Stimulated activated CD4-positive, alpha-beta T cell treated with anti-CD3 and anti-CD28 coated beads, TNF-alpha, amount 100 ng/mL, for 1 hour (primary cell): ENCODE measurements at places on chromosomes 11 and 22.

- no peak for DNase-seq
These were observed 332.8 kb upstream of the PLET1 start for GRCh38 chr11:112593440-112593839.

GRCh38 chr22:49099496-49100124, 728.1 kb downstream of the BRD1 start:
- no peak for DNase-seq

DNA sequence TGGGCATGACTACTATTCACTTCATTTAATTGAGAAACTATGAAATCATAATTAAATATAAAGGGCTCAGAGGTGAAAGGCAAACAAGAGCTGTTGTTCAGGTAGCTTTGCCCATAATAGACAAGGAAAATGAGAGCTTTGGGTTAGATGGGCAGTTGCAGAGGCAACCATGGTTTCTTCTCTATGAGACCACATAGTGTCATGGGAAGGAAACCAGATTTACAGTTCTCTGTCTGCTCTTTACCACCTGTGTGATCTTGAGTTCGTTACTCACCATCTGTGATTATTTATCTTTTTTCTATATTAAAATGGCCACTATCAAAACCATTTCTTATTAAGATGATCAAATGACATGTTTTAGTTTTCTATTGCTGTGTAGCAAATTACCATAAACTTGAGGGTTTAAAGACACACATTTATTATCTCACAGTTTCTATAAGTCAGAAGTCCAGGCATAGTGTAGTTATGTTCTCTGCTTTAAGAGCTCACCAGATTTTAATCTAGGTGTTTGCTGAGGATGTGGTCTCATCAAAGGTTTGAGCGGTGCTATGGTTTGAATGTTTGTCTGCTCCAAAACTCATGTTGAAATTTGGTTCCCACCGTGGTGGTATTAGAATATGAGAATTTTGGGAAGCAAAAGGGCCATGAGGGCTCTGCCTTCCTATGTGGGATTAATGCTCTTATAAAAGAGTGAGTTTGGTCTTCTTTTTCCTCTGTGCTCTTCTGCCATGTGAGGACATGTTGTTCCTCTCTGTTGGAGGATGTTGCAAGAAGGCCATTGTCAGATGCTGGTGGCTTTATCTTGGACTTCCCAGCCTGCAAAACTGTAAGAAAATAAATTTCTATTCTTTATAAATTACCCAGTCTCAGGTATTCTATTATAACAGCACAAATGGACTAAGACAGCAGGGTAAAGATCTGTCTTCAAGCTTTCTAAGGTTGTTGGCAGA, 38.2 kb downstream of the OR2AG2 start:
- no peak for DNase-seq

GRCh38 chr11:650482-650881, 13.4 kb downstream of the DRD4 start:
- DNase-seq, result no peak

- DNase-seq, result no peak
These were observed 43.8 kb downstream of the C11orf58 start for GRCh38 chr11:16781936-16782919.

DNA sequence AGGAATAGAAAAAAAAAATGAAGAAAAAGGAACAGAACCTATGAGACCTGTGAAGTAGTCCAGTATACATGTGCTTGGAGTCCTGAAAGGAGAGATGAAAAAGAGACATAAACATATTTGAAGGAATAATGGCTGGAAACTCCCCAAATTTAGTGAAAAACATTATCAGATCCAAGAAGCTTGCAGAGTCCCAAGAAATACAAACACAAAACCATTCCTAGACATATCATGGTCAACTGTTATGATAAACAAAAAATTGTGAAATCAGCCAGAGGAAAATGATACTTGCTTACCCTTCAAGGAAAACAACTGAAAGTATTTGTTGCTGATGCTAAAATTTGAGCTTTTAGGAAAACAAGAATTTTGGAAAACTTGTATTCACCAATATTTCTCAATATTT, 250.1 kb downstream of the DDX10 start:
- DNase-seq, result no peak

DNA sequence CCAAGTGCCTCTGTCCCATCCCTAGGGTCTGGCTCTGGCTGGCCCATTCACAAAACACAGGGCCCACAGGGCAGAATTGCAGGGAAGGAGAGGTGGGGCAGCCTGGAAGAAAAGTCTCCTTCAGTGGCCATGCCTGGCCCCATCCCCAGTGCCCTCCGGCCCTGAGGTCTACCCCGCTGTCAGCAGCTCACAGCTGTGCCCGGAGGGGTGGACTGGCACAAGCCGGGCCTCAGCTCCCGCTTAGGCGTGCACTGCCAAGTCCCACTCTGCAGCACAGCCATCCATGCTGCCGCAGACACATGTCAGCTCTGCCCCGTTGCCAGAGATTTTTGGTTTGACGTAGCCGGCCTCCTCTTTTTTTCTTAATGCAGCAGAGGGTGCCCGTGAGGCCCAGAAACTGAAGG, 3.9 kb upstream of the SCN2B start:
- no peak for DNase-seq

DNA sequence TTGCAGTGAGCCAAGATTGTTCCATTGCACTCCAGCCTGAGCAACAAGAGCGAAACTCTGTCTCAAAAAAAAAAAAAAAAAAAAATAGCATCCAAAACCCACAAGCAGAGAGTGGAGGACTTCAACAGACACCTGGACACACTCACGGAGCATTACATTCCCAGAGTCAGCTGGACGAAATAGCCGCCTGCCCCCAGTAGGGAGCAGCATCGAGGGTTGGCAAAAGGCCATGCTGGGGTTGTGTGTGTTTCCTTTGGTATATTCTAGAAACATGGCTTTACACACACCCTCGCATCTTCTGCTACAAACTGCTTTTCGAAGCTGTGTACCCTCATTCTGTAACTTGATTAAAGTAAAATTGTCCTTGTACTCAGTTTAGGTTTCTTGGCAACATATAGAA, 5.3 kb downstream of the ADA2 start:
- DNase-seq, result peak; percentile 28

DNA sequence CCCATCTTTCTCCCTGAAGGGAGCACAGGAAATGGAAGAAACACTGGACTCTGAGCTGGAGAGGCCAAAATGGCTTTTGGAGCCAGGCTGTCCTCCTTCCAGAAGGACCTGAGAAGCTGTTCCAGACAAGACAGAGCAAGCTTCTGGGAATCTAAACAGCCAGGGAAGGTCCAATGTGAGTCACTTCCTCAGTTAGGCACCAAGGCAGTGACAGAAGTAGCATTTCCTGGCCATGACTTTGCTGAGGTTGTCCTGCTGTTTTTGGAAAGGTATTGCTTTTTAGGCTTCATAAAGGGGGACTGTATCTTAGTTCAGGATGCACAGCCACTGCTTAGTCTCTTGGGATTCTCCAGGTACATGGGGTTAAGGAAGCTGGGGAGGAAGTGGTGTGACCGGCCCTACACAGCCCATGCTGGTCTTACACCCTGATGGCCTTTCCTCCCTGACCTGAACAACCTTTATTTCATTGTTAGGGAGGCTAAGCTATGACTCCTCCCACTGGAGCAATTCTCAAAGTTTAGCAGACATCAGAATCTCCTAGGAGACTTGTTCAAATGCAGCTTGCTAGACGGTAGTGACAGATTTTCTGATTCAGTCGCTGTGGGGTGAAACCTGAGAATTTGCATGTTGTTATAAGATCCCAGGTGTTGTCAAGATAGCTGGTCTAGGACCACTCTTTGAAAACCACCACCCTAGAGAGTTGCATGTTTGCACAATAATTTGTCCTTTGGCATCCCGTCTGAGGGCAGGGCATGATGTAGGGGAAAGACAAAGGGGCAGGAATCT, 6.8 kb upstream of the INSC start:
- DNase-seq, result no peak

- DNase-seq, result no peak
These were observed 40.6 kb downstream of the CD44 start for GRCh38 chr11:35179466-35180135.

- DNase-seq, result no peak
These were observed 37.3 kb downstream of the LRFN4 start for GRCh38 chr11:66894141-66894540.

GRCh38 chr11:74605403-74605802, 13.0 kb downstream of the POLD3 start:
- DNase-seq, result no peak

- DNase-seq, result no peak
These were observed 3.3 kb downstream of the SPATA19 start for GRCh38 chr11:133842053-133842452.

- no peak for DNase-seq
These were observed 68.9 kb upstream of the GNAZ start for GRCh38 chr22:23001463-23001862.

DNA sequence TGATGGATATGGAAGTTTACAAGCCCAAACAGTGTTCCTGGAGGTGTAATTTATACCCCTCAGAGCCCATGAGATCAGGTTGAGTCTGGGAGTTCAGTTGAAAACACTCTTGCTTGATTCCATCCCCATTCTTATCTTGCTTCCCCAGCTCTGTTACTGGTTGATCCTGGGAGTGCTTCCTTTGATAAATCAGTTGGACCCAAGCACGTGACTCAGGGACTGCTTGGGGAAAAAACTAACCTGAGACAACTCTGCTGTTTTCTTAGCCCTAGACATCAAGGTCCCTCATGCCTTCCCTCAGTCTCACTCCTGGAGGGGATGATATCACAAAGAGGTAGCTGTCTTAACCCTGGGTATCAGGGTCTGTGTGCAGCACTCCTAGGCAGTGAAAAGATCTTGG, 35.0 kb upstream of the SLC1A2 start:
- no peak for DNase-seq

DNA sequence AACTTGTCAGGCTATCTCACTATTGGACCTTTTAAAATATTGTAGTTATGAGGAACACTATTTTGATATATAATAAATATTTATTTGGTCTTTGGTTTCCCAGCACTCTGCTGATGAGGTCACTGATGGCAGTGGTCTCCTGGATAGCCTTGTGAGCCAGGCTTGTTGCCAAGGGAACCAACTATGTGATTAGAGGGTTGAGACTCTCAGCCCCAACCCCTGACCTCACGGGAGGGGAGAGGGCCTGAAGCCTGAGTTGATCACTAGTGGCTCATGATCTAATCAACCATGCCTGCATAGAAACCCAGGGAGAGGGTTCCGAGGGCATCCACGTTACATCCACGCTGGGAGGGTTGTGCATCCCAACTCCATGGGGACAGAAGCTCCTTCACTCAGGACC, 10.8 kb downstream of the PANX1 start:
- no peak for DNase-seq

- DNase-seq, result no peak
These were observed 434.3 kb downstream of the RAB38 start for GRCh38 chr11:87740968-87741367.

DNA sequence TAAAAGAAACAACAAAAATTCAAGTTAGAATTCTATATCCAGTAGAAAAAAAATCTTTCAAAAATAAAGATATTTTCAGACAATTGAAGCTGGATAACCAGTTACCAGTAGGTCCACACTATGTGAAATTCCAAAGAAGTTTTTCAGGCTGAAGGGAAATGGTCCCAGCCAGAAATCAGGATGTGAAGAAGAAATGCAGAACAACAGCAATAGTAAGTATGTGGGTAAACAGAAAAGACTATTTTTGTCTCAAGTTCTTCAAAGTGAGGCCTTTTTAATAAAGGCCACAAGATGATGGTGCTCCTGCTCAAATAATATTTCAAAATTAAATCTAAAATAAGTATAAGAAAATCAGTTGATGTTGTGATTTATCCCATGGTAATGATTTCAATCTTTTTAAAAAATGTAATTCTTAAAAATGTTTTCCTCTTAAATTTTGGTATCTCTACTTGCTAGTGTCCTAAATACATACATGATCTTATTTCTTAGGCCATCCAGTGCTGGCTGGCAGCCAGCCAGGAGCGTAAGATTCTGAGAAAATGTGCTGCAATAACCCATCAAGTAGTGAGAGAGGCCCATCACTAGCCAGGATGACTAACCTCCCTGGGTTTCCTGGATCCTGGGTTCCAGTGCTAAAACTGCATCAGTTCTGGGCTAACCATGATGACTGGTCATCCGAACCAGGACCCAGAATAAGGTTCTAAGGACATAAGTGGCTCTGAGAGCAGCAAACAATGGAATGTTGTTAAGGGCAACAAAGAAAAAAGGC, 15.6 kb upstream of the UCP3 start:
- DNase-seq, result no peak

GRCh38 chr11:13669544-13670488, 1.3 kb downstream of the FAR1 start:
- DNase-seq, result no peak

DNA sequence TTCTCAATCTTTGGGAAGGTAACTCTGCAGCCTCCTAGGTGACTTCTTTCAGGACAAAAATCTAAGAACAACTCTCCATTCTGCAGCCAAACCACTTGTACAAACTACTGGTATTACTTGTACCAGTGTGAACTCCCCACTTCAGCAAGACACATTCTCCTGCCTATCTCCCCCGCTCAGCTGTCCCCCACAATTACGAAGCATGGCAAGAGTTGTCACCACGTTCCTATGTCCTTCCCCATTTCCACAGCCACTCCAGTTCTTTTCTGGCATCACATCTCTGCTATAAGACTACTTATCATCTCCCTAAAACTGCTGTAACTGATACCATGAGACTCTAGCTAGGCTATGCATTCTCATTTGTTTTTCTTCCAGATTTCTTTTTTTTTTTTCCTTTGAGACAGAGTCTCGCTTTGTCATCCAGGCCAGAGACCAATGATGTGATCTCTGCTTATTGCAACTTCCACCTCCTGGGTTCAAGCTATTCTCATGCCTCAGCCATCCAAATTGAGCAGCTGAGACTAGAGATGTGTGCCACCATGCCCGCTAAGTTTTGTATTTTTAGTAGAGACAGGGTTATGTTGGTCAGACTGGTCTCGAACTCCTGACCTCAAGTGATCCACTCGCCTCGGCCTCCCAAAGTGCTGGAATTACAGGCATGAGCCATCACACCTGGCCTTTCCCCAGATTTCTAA, 71.9 kb upstream of the CDON start:
- no peak for DNase-seq
